Smooth muscle cell of the umbilical artery (primary cell): ENCODE measurements at places on chromosomes 3 and 15. TPM values are rescaled to one million over a fixed set of nuclear protein-coding genes. Genes with fewer than 3 reads are reported as not detected.

ZNF860 gene
- 0.28 and 0.59 TPM in 2 replicates for total RNA-seq

ARGFX gene
- not detected in 2 replicates for total RNA-seq

SLC25A20 gene
- total RNA-seq: 21.6 and 31.8 TPM in 2 replicates

SLC22A14 gene
- total RNA-seq: 0.59 and 1.2 TPM in 2 replicates

ZNF662 gene
- total RNA-seq: 1.1 and 1.2 TPM in 2 replicates

FBLN2 gene
- total RNA-seq: 63.9 and 254 TPM in 2 replicates

COL6A5 gene
- under 0.01 TPM in 1 of 2 replicates, not detected in the other for total RNA-seq

PSTPIP1 gene
- total RNA-seq: not detected in 2 replicates
